Daoy (cell line): ENCODE measurements at places on chromosomes 7 and 10. TPM values are rescaled to one million over a fixed set of nuclear protein-coding genes. Genes with fewer than 3 reads are reported as not detected.

DNA sequence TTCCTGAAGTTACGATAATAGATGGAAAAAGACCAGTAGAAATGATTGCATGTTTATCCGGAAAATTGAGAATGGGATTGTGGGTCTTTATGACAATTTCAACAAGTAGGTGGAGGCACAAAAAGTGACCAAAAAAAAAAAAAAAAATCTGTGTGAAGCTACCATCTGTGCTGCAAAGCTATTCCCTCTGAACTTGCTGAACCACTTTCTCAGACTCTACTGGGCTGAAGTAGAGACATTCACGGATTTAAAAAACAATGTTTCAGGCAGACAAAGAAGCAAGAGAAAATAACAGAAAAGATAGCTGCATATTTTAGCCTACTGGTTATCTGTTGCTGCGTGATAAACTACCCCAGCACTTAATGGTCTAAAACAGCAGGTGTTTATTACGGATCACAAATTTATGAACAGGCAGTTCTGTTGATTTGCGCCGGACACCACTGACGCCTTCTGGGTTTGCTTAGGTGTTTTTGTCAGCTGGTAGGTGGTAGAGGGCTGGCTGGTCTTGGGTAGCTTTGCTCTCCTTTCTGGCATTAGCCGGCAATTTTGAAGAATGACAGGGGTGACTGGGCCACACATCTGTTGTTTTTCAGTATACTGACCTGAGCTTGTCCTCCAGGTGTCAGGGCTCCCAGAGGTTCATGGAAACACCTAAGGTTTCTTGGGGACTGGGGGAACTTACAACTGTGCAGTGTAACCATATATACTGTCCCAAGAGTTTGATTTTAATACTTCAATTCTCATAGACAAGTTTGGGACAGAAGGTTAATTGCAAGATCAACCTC lies 665.1 kb downstream of the CCSER2 start:
- DNase-seq: no peak

Gene HGF
- not detected in 2 replicates for total RNA-seq

- DNase-seq: no peak
These were observed 83.4 kb downstream of the PPP1R3A start for GRCh38 chr7:113835367-113835766.

GRCh38 chr7:30598121-30598876 lies 3.6 kb downstream of the GARS1 start:
- no peak for DNase-seq

- DNase-seq: no peak
These were observed 295.9 kb upstream of the FOXK1 start for GRCh38 chr7:4386190-4386589.

DNA sequence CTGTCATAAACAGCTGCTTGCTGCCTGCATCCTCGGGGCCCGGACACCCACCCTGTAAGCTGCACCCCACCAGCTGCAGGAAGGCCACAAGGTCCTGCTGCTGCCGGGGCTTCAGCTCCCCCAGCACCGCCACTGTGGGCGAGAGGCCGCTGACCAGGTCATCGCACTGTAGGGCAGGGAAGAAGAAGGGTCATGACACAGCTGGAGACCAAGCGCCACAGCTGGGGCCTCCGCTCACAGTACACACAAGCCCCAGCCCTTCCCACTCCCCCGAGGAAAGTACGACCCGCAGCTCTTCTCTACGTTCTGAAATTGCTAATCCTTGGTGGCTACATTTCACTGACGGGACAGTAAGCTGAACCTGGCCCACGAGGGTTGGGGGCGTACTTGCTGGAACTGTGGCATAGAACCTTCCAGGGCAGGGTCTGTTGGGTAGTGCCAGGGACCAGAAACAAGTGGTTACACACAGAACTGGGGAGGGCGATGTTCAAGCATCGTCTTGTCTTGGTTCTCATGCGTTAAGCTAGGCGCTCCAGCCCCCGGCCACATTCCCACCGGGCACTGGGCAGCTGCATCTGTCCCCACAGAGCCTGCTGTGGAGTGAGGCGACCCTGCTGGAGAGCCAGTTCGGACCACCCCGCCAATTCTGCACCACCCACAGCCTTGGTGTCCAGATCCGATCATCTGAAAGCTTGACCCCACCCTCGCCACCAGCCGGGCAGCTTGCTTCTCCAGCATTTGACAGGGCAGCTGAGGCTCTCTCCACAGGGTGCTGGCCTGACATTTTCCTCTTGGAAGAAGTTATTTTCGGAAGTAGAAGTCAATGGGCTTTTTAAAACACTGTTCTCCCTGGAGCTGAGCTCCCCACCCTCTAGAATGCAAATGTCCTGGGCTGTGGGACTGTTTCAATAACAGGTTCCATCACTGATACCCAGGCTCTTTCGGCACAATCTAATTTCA lies 50.8 kb downstream of the GSDME start:
- no peak for DNase-seq

GRCh38 chr10:51530541-51530940 lies 168.9 kb downstream of the CSTF2T start:
- no peak for DNase-seq

- DNase-seq: no peak
These were observed 5.1 kb downstream of the CYP3A4 start for GRCh38 chr7:99778880-99779279.

DNA sequence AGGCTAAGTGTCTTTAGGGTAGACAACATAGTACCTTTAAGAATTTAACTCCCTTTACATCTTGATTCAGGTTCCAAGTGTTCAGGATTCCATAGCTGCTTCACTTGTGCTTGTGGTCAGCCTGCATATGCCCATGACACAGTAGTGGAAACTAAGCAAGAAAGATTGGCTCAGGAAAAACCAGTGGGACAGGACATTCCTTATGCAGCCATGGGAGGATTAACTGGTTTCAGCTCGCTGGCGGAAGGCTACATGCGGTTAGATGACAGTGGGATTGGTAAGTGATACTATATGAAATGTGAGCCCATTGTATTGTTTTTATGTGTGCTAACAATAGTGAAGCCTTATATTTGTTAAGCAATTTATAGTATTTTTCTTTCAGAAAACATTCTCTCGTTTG lies 11.3 kb downstream of the FAM221A start:
- DNase-seq: no peak

- DNase-seq: no peak
These were observed 79.6 kb downstream of the SH3PXD2A start for GRCh38 chr10:103775776-103776175.

GRCh38 chr10:29543715-29544114 lies 91.1 kb downstream of the SVIL start:
- DNase-seq: no peak

Gene LRRN3
- 20.0 and 26.1 TPM in 2 replicates for total RNA-seq

Gene DKK1
- total RNA-seq: 39.8 and 44.7 TPM in 2 replicates

DNA sequence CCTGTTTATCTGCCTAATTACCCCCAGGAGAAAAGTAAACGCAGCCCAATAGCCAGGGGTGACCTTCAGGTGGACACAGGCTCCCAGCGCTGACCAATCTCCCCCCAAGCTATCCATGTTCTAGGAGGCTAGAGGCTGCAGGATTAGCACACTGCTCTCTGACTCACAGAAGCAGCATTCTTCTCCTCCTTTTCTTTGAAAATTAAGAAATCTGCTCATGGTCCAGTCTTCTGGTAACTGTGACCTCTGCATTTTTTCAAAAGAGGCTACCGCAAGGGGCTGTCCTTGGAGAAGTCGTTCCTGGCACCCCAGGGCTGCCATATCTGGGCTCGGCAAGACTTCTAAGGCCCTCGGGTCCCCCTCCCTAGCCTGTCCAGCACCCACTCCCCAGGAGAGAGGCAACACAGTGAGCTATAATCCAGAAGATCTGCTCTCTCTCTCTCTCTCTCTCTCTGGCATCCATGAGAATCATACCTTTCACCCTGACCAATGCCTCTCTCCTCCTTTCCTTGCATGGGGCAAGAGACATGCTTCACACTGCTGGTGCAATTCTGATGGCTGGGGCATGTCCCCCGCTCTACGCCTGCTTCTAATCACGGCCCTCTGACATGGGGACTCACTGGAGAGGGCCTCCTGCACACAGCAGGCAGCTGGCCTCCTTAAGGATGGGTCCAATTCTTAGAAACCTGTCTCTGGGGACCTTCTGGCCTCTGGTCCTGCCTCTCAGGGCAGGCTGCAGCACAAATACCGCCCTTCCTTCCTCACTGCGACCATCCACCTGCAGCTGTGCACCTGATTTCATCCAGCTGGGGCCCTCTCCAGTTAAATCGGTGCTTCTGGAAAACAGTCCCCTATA lies 27.3 kb downstream of the ANXA11 start:
- no peak for DNase-seq

Gene GPR15LG
- total RNA-seq: not detected in 2 replicates

GRCh38 chr7:92809397-92809759 lies 27.0 kb downstream of the CDK6 start:
- no peak for DNase-seq
